Pancreas (tissue), 10 donors: ENCODE measurements at places on chromosomes 11 and 22.

GRCh38 chr11:14029971-14030920 lies 67.7 kb downstream of the SPON1 start:
- DNase-seq = peak; percentile 72

DNA sequence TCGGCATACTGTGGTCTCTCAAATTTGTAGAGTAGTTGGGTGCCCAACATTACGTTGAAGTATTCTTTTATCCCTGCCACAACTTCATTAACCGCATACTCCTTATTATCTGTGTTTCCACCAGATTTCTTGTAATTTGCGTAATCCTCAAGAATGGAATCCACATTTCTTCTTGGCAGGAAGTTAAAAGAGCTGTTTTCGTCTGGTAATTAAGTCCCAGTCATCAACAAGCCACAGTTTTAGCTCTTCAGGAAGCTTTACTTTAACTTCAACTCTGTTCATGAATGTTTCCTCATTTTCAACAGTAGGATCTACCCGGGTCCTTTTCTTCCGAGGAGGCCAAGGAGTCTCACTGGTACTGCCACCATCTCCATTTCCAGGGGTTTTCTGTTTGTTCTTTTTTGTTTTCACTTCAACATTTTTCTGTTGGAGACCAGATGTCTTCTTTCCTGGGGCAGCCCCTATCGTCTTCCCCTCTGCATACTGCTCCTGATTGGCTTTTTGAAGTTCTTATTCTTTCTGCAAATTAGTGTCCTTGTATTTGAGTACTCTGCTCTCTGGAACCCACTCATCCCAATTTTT lies 30.3 kb downstream of the PDE3B start:
- no peak for DNase-seq

DNA sequence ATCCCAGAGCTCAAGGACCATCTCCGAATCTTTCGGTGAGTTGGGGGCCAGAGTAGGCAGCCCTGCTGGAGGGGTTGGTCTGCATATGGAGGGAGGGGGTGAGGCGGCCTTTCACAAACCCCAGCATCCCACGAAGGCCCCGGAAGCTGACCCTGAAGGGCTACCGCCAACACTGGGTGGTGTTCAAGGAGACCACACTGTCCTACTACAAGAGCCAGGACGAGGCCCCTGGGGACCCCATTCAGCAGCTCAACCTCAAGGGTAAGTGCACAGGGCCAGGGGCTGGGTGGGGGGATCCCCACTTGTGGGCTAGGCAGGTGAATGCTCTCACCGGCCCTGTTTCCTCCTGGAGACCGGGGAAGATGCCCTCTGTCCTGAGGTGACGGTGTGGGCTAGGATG lies 6.2 kb downstream of the TRPT1 start:
- DNase-seq = no peak

- DNase-seq = no peak
These were observed 1.4 kb downstream of the CHRNA10 start for GRCh38 chr11:3669742-3670183.

GRCh38 chr11:34256150-34256549 lies 101.7 kb downstream of the ABTB2 start:
- no peak for DNase-seq
